ENCODE measurements at places on chromosomes 3 and 15.

DNA sequence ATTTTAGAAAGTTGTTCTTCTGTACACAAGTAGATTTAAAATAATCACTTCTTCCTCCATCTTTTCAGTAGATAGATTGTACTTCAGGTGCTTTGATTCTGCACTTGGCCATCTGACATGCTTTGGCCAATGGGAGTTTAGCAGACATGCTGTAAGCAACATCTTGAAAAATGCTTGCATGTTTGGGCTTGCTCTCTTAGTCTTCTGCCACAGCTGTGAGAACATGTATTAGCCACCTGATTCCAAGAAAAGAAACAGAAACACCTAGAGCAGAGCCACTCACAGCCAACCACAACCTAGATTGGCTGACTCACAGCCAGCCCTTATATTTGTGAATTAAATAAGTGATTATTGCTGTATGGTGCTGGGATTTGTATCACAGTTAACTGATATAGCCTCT is 70.2 kb upstream of the GADL1 start:
- DNase-seq, result peak; percentile 35

- DNase-seq, result no peak
Measured at GRCh38 chr15:31447931-31448634, 121.4 kb downstream of the KLF13 start.

DNA sequence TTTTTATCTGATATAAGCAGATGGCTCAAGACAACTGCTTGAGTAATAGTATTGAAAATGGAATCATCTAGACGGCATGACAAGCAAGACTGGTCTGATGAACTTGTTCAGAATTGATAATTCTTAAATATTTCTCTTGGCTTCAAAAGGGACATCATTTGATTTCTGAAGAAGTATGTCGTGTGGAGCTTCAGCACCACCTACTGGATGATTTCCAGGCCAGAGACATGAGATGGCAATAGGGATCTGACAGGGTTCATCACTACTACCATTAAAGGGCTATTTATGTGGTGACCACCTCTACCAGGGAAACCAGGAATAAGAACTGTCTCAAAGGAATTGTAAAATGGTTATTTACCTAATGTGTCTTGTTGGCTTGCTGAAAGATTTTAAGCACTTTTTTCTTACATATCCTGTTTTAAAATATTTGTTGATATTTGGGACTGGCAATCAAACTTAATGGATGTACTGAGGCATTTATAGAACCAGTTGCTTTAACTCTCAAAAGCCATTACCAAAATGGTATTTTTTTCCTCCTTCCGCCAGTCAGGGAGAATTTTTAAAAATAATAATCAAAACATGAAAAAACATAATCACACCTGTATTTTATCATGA is 99.5 kb upstream of the FAM98B start:
- DNase-seq, result peak; percentile 56

DNA sequence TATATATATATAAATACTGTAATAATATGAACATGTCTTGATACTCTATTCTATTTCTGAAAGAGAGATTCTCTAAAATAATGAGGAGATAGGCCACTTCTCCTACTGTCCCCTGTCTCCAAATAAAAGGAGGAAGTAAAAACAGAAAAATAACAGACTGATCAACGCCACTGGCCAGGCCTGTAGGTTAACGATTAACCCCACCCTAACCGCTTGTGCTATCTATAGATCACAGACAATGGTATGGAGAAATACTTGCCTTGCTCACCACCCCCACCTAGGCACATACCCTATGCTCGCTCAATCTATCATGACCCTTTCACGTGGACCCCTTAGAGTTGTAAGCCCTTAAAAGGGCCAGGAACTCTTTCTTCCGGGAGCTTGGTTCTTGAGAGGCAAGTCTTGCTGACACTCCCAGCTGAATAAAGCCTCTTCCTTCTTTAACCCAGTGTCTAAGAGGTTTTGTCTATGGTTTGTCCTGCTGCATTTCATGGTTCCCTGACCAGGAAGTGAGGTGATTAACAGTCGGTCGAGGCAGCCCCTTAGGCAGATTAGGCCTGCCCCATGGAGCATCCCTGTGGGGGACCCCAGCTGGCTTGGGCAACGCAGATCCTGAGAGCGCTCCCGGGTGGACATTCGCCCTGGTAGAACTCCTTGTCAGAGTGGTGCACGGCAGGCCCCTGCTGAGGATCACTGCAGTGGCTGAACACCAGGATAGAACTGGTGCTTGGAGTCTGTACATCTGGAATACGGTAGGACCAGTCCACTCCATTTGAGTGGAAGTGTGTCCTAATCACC is 521.8 kb upstream of the CNTN3 start:
- DNase-seq, result no peak

GRCh38 chr3:179196098-179196497 is 47.9 kb downstream of the PIK3CA start:
- DNase-seq, result peak; percentile 61

DNA sequence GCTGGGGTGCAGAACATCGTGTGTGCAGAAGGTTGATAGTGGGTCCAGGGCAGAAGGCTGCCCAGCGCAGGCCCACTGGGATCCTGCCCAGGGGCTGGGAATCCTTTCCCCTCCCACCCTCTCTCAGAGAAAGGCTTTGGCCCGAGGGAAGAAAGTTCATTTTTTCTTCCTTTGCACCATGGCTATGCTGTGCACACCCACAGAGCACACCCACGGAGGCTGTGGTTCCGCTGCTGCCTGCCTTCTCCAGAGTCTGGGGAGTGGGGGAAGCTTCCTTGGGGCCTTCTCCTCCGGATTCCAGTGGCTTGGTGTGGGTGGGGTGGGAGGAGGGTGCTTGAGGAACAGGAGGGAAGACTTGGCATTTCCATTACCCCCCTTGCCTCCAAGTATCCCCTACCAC is 7.0 kb upstream of the PRKCD start:
- DNase-seq, result no peak

DNA sequence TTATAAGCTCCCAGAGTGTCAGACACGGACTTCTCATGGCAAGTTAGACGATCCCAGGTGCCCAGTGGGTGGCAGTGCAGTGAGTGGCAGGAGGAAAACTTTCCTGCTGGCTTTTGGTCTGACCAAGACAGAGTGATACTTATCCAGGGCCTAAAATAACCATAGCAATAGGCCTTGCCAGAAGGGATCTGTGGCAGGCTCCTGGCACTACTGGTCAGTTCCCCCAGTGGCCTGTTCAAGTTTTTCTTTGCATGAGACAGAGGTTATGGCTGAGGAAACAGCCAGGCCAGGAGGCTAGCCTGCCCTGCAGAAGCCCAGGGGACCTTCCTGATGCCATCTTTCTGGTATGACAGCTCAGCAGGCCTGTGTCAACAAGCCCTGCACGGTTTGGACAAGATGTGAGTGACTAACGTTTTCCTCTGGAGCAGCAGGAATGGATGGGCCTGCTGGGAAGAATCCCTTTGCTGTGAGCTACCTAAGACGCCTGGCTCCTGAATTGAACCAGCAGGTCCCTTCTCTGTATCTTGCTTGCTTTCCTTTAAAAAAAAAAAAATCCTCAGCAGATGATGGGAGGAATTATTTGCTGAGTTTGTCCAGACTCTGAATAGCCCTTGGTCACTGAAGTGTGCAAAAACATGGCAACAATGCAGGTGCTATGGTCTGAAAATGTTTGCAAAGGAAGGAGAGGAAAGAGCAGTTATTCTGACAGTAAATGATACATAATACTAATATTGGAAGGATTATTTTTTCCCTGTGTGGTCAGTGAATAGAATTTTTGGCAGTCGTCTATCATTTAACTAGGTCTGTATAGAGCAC is 18.0 kb downstream of the SCG5 start:
- no peak for DNase-seq

- no peak for DNase-seq
Measured at GRCh38 chr15:81894061-81894460, 151.8 kb downstream of the MEX3B start.

- no peak for DNase-seq
Measured at GRCh38 chr3:56019490-56020146, 448.6 kb downstream of the ERC2 start.

GRCh38 chr15:70077188-70078147 is 20.2 kb downstream of the TLE3 start:
- DNase-seq, result no peak

- DNase-seq, result no peak
Measured at GRCh38 chr15:83323296-83323711, 38.8 kb upstream of the BNC1 start.

DNA sequence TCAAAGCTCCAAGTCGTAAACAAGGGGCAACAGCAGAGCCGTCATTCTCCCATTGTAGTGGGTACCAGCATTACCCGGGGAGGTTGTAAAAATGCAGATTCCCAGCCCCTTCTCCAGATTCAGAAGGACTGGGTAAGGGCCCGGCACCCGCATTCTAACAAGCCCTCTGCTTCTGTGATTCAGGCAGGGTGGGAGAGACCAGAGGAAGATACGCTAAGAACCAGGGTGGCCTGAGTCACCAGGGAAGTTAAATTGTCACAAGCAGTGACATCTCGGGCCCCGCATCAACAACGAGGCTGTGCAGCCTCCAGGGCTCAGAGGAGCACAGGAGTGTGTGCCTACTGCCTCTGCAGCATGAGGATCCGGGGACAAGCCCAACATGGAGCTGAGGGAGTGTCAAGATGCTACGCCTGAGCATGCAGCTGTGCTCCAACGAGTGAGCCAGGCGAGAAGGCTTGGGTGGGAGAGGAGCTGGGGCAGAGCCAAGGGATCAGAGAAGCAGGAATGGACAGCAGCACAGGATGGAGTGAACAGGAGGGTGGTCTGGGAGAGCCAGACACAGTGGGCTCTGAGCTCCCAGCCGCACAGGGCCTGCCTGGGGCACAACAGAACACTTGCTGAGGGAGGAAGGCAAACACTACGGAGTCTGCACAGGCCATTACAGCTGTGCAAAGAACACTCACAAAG is 68.5 kb downstream of the CPN2 start:
- DNase-seq, result no peak

GRCh38 chr3:185308126-185308754 is 54.4 kb upstream of the EHHADH start:
- peak; percentile 58 for DNase-seq

- no peak for DNase-seq
Measured at GRCh38 chr3:124859025-124859424, 28.1 kb downstream of the ITGB5 start.

- DNase-seq, result no peak
Measured at GRCh38 chr3:48409291-48410201, 20.3 kb downstream of the PLXNB1 start.

GRCh38 chr3:180294282-180295027 is 257.7 kb upstream of the PEX5L start:
- no peak for DNase-seq

DNA sequence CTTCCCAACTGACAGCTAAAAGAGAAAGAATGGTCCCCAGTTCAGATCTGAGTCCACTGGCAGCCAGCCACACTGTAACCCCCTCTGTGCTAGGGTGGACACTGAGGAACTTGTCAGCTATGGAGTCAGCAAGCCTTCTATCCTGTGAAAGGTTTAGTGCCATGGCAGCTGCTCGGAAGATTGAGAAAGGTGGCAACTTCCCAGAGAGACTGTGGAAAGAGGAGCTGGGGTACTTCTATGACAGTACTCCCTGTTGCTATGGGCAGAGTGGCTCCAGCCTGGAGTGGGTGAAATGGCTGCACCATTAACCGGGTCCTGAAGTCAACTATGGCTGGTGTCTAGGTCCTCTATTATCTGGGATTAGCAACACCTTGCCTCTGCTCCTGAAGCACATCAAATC is 447.2 kb downstream of the EPHB1 start:
- DNase-seq, result no peak

- no peak for DNase-seq
Measured at GRCh38 chr3:197495059-197495455, 60.7 kb downstream of the BDH1 start.

- DNase-seq, result no peak
Measured at GRCh38 chr3:122183893-122184590, 574 bp downstream of the CASR start.

- DNase-seq, result no peak
Measured at GRCh38 chr15:70087708-70088352, 9.9 kb downstream of the TLE3 start.

DNA sequence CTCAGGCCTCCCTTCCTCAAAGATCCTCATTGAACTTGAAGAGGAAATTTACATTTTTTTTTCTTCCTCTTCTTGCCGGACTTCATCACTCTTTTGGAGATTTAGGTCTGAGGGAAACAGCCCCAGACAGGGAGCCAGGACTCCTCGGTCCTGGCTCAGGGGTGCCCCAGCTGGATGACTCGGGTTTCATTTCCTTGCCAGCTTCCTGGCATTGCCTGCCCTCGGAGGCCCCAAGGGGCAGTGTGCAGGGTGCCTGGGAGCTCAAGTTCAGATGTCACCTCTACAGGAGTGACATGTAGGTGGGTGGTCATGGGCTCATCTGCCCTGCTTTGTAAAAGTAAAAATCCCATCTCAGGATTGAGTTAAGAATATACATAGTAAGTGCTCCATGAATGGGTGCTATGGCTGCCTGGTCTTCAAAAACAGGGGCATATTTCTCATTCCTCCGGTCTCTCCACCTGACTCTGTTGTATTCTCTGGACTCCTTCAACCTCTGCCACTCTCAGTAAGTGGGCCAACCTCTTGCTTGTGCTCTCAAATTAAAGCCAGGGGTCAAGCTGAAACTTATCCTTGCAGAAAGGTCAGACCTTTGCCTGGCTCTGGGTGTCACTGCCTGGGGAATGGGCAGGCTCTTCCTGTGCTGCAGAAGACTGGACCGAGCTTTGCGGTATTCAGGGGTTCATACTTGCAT is 51.8 kb downstream of the SMAD6 start:
- no peak for DNase-seq

GRCh38 chr15:97072545-97072944 is 742.0 kb downstream of the NR2F2 start:
- DNase-seq, result no peak

GRCh38 chr15:59268852-59269407 is 62.3 kb downstream of the LDHAL6B start:
- no peak for DNase-seq

DNA sequence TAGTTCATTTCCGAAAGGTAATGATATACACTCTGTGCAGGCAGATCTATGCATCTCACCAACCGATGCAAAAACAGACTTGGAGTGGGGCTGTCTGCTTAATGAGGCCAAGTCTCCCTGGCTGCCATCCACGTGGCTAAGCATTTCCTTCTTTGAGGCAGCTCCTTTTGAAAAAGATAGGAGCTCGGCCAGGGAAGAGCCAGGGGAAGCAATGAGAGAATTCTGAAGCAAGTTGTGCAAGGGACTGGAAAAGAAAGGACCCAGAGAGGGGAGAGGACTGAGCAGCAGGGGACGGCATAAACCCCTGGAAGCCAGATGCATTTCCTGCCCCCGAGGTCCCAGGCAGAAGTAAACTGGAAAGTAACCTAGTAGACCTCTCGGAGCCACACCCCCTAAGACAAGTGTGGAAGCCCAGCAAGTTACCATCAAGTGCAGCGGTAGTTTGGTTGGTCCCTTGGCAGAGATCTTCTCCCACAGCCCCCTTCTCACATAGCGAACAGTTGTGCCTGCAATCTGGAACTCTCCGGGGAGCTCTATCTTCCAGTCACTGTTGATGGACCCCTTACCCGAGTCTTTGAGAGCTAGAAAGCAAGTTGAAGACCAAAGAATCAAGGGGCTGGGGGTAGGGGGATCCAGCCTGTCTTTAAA is 288.2 kb downstream of the ADAMTS17 start:
- no peak for DNase-seq

DNA sequence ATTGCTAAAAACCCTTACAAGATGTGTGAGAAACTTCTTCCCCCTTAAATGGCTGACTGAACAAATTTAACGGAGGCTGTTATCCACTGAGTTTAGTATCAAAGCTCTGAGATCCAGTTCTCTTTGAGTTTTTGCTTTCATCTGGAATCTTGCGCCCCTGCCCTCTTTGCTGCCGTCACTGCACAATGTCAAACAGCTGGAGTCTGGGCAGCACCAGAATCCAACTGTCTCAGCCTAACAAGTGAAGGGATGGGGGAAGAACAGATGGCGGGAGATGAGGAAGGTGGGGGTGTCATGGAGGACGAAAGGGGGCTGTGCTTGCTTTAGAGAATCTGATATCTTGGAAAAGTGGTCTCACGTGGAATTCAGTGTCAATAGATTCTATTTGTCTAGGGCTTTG is 7.0 kb upstream of the BOC start:
- DNase-seq, result no peak
